CD8-positive, alpha-beta memory T cell (primary cell): ENCODE measurements at places on chromosomes 3 and 15.

DNA sequence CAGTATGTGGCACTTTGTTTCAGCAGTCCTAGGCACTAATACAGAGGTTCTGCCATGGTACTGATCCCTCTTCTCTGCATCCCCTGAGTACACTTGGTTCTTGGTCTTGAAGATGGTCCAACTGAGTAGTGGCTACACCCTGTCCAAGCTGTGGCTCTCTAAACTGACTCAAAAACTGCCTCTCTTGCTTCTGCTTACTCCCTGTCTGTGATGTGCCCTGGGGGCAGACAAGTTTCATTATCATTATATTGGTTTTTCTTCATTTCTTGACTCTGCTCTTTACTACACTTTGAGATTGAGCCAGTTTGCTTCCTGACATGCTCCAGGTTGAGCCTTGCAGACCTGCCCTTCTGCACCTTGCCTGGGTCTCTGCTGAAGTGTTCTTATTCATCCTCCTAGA lies 18.9 kb upstream of the ST3GAL6 start:
- no peak for DNase-seq

DNA sequence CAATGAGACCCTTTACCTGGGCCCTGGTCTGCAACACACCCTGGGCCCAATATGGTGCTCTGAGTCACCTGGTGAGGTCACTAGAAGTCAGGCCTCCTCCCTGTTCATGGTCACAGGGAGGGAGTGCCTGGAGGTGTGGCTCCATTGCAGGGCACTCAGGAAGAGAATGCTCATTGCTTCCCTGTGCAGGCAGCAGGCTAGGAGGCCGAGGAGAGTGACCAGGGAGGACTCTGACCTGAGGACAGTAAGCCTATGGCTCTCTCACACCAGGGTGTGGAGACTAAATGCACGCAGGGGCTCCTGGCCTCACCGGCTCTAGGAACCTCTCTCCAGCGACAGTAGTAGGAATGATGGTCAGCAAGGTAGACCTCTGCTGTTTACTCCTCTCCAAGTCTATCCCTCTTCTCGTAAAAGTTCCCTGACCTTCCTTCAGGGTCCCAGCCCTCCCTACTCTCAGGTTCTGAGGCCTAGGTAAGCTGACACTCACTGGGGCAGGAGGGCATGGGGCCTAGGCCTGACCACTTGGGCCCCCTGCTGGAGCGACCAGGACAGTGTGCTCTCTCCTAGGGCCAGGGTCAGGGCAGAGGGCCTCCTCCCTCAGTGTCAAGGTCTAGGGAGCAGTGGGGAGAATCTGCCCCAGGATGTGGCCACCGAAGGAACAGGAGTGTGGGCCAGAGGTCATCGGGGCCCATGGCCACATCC lies 9.6 kb upstream of the SLCO2A1 start:
- DNase-seq = no peak

GRCh38 chr3:160163229-160163878 lies 61.9 kb upstream of the C3orf80 start:
- no peak for DNase-seq

DNA sequence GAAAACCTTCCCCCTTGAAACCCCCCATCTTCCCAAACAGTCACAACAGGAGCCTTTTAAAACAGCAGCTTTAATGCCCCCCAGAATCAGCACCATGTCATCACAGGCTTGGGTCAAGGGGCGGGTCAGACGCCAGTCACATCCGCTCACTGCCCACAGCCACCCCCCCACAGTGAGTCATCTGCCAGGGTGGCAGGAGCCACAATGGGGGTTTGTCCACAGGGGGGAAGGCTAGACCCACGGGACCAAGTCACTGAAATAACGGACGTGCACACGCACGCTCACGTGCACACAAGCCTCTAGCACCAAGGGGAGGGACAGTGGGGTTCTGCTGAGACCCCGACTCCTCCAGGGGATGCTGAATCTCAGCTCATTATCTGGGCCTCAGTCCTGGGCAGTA lies 441 bp upstream of the UCN2 start:
- DNase-seq = no peak

GRCh38 chr3:58521336-58521670 lies 15.7 kb downstream of the ACOX2 start:
- no peak for DNase-seq

DNA sequence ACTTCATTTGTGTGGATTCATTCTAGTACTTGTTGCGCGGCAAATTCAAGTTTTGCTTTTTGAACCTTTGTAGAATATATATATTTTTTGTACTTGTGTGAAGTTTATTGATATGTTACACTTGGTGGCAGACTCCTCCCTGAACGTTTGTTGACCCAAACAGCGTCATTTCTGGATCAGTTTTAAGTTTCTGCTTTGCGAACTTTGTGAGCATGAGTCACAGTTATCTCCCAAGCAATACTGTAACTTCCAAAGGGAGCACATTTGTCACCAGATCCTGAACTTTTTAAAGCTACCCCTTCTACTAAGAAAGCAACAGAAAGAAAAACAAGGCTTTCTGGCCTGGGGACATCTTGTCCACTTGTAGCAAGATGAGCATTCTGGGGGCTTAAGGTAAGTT lies 74.8 kb upstream of the CACNA2D3 start:
- DNase-seq = no peak

DNA sequence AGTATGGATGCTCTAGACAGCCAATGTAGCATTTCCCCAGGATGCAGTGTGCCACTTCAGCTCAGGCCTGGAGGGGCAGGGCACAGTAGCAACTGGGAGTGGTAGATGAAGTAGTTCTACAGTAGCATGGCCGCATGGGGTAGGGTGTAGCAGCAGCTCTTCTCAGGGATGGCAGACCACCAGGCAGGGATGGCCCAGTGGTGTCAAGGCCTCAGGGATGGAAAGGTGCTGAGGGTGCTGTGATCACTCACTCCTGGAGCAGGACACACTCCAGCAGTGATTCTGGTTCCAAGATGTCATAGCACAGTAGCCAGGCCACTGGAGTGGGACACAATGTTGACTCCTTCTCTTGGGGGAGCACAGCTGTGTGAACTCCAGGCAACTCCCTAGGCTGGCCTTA lies 210.9 kb upstream of the LYSMD4 start:
- no peak for DNase-seq
